ENCODE measurements at places on chromosomes 5 and 9. TPM values are rescaled to one million over a fixed set of nuclear protein-coding genes. Genes with fewer than 3 reads are reported as not detected.

SH2D3C gene
- not detected for total RNA-seq

NMUR2 gene
- total RNA-seq: not detected

PPIC gene
- 133 TPM for total RNA-seq

RPS23 gene
- total RNA-seq: 3,917 TPM

DOCK8 gene
- not detected for total RNA-seq

DNAJC18 gene
- total RNA-seq: 4.7 TPM

RNF208 gene
- total RNA-seq: not detected

GLRA1 gene
- not detected for total RNA-seq

LSM11 gene
- 10.4 TPM for total RNA-seq

MARVELD2 gene
- 0.13 TPM for total RNA-seq

HAND1 gene
- total RNA-seq: not detected

CYLC2 gene
- total RNA-seq: not detected

LHX3 gene
- not detected for total RNA-seq

LCP2 gene
- total RNA-seq: 0.03 TPM

CTXN3 gene
- total RNA-seq: not detected

FIBCD1 gene
- total RNA-seq: 0.08 TPM

HARS1 gene
- 135 TPM for total RNA-seq

GABRG2 gene
- not detected for total RNA-seq

NADK2 gene
- total RNA-seq: 22.2 TPM

CXCL14 gene
- total RNA-seq: not detected

GLIPR2 gene
- total RNA-seq: 29.8 TPM

C7 gene
- not detected for total RNA-seq

GPR150 gene
- total RNA-seq: not detected

All from SJSA1 (cell line).